ENCODE measurements at places on chromosomes 3 and 15.

- DNase-seq = no peak
These were observed 35.6 kb downstream of the SMAD3 start for GRCh38 chr15:67100801-67101581.

GRCh38 chr15:29043736-29044502 is 158.1 kb downstream of the APBA2 start:
- no peak for DNase-seq

DNA sequence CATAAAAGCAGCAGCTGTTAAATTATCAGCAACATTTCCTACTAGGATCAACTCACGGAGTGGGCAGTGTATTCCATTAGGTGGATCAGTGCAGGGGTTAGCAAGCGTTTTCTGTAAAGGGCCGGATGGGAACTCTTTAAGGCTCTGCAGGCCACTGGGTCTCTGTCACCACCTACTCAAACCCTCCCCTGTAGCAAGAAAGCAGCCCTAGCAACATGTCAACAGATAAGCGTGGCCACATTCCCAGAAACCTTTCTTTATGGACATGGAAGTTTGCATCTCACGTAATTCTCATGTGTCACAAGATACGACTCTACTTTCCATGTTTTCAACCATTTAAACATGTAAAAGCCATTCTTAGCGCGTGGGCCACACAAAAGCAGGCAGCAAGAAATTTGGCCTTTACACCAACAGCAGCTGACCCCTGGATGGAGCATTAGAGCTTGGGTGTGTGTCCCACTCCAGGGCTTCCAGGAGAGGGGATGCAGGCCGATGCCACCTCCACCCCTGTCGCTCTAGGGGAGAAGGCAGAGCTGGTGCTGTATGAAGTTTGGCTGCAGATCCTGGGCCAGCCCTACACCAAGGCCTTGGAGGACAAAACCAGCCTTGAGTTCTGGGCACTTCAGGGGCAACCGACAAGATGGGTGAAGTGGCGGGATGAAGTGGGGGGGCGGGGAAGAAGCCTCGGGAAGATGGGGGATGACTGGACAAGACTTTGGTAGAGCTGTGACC is 48.2 kb upstream of the CSPG4 start:
- no peak for DNase-seq

DNA sequence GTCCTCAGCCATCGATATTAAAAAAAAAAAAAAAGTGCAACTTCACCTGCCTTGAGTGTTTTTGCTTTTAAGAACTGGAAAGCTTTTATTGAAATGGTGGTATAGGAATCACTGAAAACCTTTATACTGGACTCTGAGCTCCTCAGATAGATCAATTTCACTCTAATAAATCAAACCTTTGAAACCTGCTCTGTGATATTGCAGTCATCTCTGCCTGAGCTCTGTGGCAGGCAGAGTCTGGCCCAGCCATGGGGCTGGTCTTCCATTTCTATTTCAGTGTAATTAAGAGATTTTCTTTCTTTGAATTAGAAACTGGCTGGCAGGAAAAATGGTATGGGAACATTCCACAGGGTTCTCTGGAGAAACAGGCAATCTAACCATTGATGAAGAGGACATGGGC is 762.5 kb downstream of the AGBL1 start:
- DNase-seq = no peak

- no peak for DNase-seq
These were observed 10.4 kb upstream of the CILP start for GRCh38 chr15:65221697-65222096.

DNA sequence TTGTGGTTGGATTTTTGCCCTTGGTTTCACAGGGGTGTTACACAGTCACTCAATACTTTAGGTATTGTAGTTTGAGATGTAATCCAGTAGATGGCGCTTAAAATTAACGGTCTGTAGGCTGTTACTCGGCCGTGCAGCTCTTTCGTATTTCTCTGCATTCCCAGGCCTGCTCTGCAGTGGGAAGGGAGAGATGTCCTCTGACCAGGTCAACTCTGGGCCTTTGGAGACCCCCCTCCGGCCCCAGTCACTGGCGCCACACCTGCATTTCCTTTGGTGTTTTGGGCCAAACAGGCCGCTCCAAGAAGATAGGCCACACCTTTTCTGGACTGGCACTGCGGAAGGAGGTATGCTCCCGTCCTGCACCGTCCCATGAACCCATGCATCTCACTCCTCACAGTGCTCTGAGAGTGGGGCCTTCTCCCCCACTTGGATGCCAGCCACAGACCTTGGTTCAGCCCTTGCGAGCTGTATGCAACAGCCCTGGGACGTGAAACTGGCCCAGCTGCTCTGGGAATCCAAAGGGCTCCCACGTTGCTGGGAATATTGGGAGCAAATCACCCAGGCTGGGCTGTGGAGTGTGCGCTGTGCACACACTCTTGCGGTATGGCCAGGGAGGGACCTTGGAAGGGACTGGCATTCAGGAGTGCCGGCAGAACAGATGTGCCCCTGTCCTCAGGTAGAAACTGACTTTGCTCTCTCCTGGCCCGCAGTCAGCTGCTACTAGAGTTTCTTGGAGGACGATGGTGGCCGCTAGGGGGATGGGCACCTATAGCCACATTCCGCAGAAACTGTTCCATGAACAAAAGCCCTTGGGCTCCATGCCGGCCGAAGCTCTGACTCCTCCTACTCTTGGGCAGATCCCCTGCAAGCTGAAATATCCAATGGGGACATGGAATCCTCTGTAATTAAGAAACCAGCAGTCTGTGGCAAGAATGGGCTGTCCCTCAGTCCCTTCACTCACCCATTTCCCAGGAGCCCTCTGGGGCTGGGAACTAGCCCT is 410.5 kb upstream of the CADM2 start:
- no peak for DNase-seq

DNA sequence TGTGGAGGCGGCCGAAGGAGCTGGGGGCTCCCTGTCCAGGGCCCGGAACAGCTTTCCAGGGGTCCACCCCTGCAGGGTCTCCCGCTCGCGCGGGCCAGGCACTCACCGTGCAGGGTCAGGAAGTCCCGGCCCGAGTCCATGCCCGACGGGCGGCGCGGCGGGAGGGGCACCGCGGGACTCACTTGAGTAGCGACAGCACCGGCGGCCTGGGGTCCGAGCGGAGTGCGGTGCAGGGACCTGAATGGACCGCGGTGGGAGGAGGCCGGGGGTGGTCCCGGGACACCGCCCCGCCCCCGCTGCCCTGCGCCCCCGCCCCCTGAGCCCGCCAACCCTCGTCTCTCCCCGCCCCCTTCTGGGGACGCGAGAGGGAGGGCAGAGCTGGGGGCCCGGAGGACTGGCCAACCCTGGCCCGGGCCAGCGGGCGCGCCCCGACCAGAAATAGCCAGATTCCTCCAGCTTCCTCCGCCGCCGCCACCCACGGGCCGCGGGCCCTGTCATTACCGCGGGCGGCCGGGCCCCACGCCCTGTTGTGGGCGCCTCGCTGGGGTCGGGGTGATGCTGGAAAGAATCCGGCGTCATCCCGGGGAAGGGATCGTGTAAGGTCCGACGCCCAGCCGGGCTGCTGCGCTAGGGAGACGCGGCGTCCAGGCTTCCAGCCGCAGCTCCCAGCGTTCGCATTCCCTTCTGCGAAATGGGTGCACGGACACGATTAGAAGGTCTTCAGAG is at the start of gene PLCD1:
Gene PLCD1 (minus strand): TSS at position 243 of the 726 bp plus-strand sequence. CDS start 103 bp downstream, at position 140.
- peak; percentile 21 for DNase-seq

GRCh38 chr3:155701882-155702465 is 42.9 kb downstream of the PLCH1 start:
- DNase-seq = no peak

GRCh38 chr15:55937040-55937439 is 56.4 kb downstream of the NEDD4 start:
- DNase-seq = no peak

- no peak for DNase-seq
These were observed 21.0 kb downstream of the RFT1 start for GRCh38 chr3:53109190-53109589.

GRCh38 chr15:97903971-97904572 is 56.4 kb upstream of the ARRDC4 start:
- no peak for DNase-seq

DNA sequence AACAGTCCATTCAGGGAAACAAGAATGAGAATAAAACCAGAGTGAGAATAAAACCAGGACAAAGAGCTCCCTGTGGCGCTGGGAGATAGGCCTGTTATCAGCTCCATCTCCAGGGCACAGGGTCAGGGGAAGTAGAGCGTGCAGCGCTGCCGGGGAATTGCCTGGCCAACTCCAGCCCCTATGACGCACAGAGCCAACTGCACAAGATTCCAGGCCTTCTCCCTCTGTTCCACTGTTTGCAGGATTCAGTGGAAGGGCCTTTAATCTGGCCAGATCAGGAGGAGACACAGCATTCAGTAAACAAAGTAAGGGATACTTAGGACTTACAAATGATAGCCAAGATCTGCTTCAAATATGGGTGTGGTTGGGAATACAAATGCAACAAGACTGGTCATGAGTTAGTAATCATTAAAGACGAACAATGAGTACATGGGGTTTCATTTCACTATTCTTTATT is 49.4 kb downstream of the ITGB5 start:
- DNase-seq = no peak

DNA sequence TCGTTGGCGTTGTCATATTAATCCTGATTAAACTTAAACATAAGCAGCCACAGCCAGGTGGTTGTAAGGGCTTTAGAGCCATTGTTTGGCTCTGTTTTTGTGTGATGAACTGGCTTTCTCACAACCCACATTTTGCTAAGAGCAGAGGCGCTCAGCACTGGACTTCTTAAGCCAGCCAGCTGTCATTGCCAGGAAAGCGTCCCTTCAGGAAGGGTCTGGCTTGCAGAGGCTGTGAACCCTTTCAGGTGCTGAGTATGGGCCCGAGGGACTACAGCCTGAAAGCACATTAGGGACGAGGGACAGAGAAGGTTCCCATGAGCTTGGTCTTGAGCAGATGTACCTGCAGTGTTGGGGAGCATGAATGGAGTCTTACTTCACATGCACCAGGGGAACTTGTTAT is 112.3 kb downstream of the CHCHD6 start:
- no peak for DNase-seq

GRCh38 chr3:186824430-186825139 is 17.9 kb upstream of the ADIPOQ start:
- DNase-seq = no peak

GRCh38 chr15:91223863-91224262 is 123.8 kb downstream of the SV2B start:
- DNase-seq = no peak

DNA sequence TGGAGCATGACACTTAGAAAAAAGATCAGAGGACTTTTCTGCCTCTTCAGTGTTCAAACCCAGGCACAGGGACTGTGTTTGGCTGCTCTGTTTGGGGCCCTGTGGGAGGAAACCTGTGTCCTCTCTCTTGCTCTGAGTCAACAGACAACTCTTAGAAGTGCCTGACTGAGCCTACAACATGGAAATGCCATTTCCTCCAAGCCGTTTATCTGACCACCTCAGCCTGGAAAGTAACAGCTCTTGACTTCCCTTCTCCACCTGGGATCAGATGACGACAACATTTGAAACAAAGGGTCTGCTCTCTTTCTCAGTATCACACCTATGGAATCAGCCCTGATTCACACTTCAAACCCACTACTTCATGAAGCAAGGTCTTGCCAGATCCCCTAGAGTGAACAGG is 91.3 kb upstream of the CTDSPL start:
- no peak for DNase-seq

DNA sequence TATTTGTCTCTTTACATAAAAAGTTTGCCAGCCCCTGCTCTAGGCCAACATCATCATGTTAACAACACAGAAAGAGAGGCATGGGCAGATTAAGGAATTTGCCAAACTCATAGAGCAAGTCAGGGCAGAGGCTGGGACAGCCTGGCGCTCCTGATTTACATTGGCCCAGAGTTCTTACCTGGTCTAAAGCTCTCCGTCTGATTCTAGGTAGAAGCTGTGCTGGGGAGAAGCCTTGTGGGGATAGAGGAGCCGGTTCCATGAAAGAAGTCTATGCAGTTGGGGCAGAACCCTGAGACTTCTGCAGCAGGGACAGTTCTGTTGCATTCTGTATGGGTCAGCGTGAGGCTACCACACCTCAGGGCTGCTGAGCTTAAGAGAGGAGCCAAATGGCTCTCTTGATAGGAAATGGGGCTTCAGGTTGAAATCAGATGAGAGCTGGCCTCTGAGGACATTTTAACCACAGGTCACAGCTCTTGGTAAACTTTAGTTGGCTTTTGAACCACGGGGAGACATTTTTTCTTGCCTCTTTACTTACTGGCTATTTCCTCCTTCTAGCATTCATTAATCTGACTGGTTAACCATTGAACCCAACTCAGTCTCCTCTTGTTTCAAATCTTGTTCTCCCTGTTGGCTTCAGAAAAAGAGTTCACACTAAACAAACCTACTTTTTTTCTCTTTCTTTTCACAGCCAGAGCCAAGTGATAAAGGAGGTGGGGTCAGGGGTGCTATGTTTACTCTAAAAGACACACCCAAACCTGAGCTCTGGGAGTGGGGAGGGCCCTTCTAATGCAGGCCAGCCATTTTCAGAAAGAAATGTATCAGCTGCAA is 250.7 kb downstream of the OPA1 start:
- DNase-seq = no peak

GRCh38 chr3:190229632-190230424 is 92.4 kb downstream of the CLDN1 start:
- no peak for DNase-seq

GRCh38 chr3:52870471-52870870 is 26.9 kb downstream of the STIMATE start:
- no peak for DNase-seq

DNA sequence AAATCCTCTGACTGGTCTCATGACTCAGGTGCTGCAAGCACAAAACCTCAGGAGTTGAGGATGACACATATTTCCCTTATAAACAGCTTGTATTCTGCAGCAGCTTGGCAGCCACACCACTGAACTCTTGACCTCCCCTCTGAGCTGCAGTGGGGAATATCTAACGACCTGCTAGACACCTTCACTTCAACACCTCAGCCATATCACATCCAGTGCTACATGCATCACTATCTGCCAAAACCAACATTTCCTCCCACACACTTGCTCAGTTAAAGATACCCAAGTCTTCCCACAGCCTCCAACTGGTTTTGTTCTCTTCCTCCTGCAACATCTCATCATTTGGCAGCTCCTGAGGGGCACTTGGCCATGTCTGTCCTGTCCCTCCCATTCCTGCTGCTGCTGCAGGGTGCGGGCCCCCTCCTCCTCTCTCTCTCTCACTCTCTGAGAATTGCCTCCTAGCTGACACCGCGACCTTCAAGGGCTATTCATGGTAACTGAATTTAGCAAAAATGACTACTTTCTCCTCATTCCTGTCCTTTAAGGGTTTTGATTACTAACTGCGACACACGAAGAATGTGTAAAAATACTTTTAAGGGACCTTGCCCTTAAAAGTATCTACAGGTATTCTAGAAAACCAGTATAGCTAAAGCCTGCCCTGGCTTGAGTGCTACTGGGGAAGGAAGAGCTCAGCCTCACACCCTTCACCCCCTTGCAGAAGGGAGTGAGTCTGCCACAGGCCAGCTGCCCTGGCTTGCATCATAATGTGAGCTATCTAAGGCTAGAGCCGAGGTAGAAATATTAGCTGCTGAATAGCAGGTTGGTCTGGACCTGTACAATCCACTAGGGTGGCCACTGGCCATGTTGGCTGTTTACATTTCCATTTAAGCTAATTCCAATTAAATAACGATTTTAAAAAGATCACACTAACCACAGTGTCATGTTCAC is 5.0 kb upstream of the CCR9 start:
- peak; percentile 41 for DNase-seq

Measured in activated CD4-positive, alpha-beta T cell treated with anti-CD3 and anti-CD28 coated beads, Interleukin-2, amount 50 U/mL, for 4 hours (primary cell).